ENCODE measurements at places on chromosomes 2 and 18.

DNA sequence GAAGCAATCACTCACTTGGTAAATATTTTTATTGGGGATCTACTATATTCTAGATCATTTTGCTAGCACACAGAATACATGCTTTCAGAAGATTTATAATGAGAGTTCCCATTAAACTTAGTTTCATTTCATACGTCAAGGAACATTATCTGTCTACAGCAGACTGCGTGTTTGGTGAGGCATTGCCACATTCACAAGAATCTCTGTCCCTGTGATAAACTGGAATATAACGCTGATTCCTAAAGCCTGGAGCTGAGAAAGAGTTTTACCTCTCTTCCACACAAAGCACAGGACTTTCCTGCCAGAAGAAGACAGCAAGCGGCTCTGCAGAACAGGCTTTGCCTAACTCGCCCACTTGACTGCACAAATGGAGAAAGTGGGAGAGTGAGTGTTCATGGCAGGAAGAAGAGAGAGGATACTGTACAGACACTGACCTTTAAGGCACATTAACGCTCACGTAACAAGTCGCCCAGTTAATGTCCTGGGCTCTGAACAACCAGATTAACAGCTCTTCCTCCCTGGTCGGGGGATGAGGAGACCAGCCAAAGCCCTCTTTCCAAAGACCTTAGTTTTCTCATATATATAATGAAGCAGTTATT, 356.2 kb downstream of the GPD2 start:
- DNase-seq = no peak

- DNase-seq = no peak
Observed at GRCh38 chr2:163652751-163653150, 83.1 kb downstream of the FIGN start.

DNA sequence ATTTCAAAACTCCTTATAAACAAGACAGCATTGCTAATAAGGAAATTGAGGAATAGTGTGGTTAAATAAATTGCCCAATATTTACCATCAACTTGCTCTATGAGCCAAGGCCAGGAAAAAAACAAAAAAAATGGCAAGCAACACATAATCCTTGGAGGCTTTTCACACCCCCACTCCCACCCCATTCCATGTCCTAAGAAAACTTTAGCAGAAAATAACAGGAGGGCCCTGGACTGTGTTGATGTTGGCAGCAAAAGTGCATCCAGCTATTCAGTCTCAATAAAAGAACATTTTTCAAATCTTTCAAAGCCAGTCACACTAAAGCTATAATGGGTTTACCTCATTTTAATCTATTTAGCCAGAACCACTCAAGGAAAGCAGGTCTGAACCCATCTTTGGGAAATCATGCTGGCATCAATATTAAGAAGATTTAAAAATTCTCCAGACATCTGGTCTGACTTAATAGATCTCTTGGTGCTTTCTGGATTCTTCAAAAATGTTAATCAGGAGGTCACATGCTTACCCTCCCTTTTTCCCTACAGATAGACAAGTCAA, 34.6 kb upstream of the STK17B start:
- DNase-seq = no peak

- no peak for DNase-seq
Observed at GRCh38 chr2:168138374-168138773, 109.0 kb downstream of the STK39 start.

GRCh38 chr2:191572319-191572718, 105.6 kb upstream of the NABP1 start:
- no peak for DNase-seq

GRCh38 chr2:188452084-188452483, 160.4 kb downstream of the GULP1 start:
- DNase-seq = no peak

DNA sequence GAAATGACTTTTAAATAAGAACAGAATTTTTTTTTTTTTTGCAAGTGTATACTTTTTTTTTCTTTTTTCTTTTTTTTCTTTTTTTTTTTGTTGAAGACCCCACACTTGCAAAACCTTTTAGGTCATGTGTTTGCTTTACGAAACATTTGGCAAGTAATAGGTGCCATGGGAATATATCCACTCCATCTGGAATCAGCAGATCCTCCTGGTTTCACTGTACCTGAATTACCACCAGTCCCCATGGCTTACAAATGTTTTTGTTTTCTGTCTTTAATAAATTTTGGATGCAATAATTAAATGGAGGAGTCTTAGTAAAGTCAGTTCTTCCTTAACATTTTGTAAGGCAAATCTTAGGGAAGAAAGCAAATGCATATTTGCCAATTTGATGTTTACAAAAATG, 559.7 kb upstream of the ZEB2 start:
- DNase-seq = no peak

DNA sequence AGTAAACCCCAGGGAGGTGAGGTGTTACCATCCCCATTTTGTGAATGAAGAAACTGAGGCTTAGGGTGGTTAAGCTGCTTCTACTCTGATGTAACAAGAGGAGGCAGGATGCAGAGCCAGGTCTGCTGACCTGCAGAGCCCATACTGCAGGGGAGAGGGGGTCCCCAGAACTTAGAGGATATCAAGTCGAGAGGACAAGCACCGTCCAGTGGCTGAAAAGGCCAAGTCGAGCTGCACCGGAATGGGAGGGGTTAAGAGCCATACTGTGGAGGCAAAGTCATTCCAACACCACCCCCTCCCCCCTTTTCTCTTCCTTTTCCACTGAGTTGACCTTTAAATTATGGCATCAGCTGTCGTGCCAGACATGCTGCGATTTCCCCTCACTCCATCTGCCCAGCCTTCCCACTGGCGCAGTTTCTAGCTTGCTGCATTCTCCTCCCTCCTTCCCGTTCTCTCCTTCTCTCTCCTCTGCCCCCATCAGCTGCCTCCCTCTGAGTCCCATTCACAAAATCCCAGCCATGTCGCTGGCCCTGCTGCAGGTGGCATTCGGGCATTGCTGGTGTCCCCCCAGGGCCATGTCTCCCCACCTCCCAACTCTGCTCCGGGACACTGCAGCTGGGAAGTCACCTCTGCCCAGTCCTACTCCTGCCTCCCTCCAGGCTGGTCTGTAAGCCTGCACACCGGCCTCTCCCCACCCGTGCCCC, 346.9 kb downstream of the DYSF start:
- DNase-seq = no peak

DNA sequence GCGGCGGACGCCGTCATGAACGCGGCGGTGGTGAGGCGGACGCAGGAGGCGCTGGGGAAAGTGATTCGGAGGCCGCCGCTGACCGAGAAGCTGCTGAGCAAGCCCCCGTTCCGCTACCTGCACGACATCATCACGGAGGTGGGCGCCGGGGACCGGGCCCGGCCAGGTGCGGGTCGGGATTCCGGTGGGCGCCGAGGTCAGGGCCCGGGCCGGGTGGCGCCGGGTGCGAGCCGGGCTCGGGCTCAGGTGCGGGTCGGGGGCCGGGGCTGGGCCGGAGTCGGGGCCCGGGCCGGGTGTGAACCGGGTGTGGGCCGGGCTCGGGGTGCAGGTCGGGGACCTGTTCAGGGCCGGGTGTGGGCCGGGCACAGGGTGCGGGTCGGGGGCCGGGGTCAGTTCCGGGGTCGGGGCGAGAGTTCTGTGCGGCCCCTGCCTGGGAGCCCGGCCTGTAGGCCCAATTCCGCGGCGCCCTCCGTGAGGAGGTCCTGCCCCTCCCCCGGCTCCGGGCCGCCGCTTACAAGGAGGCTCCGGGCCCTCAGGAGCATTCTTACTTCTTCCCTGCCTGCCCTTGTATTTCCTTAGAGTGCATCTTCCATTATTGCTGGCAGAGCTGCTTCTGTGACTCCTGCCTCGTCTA, 447 bp downstream of the TRAF3IP1 start:
- DNase-seq = no peak

DNA sequence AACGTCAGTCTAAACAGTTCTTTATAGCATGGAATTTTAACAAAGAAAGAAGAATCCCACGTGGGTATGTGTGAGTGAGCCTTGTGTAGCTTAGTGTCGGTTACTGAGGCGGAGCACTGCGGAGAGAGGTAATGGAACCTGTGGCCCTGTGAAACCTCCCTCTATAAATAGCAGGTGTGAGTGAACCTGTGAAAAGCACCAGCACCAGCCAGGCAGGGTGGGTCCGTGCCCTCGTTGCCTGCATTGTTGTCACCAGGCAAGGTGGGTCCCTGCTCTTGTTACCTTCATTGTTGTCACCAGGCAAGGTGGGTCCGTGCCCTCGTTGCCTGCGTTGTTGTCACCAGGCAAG, 4.7 kb downstream of the CTDP1 start:
- DNase-seq = no peak

DNA sequence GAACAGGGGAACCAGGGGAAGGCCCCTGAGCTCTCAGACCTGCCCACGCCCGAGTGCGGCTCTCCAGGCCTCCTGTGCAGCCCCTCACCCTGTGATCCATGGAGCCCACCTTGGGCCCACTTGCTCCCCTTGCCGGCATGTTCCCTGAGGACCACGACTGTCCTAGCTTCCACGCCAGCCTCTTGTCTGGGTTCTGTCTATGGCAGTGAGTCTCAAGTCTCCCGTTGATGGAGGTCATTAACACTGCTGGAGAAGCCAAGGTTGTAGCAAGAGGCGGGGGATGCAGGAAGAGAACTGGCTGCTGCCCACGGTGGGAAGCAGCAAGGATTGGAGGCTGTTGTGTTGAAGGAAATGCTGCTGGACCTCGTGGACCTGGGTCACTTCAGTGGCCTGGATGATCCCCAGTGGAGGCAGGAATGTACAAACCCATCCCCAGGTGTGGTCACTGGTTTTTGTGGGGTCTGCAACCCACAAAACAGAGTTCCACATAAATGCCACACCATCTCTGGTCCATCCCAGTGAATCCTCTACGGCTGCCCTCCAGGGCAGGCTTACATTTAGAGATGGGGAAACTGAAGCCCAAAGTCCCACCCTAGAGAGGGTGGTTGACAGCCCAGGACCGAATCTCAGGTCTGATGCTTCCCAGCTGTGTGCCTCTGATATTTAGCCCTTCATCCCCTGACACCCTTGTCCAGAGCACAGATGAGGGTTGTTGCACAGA, 150.3 kb downstream of the NDUFA10 start:
- DNase-seq = no peak

DNA sequence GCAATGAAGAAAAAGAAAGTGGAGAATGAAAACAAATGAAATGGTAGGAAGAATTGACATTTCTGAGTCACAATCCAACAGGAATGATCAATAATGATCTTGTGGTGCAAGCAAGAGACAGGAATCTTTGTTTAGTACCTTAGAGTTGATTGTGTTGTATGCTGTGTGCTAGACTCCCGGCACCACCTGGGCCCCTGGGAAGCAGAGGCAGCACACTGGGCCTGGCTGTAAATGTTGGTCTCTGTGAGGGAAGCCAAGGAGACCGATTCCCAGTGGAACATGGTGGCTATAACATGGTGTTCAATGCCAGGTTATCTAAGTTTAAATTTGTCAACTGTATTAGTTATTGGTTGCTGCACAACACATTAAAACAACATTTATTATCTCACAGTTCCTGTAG, 9.8 kb upstream of the CWC22 start:
- DNase-seq = no peak

DNA sequence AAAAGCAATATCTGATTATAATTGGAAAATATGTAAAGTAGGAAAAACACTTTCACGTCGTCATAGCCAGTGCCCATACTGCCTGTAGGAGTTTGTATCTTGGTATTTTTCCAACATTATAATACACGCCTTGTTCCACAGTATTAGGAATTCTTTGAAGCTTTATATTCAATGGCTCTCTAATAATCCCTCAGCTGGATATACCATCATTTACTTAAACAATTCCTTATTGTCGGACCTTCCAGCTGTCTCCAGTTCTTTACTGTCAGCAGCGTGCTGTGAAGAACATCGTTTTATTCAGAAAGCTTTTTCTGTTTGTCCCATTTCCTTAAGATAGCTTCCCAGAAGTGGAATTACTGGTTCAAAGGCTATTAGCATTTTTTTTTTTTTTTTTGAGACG, 31.7 kb downstream of the ATP6V1C2 start:
- no peak for DNase-seq

DNA sequence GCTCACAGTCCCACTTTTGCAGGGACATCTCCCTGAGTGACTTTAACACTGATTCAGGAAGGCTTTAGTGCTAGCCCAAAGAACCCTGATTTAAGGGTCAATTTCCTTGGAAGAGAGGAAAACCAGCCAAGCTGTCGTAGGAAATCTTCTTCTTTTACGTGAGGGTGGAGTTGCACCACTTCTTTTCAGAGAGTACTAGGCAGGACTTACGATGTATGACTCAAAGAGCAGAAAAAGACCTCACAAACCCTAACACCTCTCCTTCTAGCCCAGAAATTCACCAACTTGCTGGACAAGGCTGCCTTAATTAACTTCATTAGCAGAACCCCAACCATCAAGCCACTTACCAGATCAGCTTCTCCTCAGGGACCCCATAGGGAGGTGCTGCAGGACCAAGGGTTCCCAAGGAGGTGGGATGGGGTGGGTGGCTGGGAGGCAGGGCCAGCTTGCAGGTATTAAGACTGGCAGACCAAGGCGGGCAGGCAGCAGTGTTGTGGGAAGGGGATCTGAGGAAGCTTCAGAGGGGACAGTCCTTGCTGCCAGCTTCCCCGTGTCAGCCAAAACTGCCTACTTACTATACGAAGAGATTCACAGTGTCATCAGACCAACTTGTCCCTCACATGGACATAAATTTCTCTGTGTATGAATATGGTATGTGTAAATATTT, 6.7 kb downstream of the SERPINB2 start:
- DNase-seq = no peak

DNA sequence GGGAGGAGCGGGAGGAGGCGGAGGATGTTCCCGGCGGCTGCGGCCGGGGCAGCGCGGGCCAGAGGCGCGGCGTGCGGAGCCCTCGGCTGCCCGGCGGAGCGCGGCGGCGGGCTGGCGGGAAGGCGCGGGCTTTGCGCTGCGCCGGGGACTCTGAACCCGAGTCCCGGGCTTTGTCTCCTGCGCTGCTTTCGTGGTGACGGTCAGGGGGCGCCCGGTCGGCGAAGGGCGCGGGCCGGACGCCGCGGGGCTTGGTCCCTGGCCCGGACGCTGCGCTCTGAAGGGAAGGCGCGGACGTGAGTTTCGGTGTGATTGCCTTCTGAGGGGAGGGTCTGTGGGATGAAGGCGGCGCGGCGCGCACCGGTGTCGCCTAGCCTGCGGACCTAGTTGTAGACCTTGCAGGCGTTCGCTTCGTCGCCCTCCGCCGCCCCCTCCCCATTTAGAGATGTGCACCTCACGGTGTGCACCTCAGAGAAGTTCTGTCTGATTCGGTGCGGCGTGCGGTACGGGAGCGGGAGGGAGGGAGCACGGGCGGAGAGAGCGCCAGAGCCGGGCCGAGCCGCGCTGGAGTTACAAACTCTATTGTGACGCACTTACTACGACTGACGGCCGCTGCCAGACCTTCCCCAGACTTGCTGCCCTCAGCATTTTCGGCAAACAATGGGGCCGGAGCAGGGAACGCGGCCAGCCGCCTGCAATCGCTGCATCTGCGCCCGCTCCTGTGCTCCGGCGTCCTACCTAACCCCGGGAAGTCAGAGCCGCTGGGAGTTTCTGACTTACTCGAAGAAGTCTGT, 2.1 kb downstream of the BCL2L11 start:
- DNase-seq = no peak

Data from NK-92 treated with Interleukin-12 subunit alpha and Interleukin-12 subunit beta, amount 100 ng/mL, for 24 hours (cell line).